ENCODE measurements at places on chromosomes 6 and 20.

DNA sequence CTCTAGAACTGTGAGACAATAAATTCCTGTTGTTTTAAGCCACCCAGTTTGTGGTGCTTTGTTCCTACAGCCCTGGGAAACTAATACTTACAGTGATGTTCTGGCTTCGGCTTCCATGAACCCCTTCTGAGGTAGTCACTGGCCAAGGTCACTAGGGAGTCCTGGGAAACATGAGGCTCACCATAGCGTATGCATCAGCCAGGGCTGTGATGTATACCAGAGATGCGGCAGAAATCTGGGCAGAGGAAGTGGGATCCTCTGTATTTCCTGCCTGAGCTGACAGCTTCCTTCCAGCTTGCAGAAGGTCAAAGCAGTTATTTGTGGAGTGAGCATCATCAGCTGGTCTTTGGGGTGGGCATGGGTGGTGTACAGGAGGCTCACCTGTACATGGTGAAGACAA lies 27.9 kb downstream of the KAT14 start:
- no peak for DNase-seq

DNA sequence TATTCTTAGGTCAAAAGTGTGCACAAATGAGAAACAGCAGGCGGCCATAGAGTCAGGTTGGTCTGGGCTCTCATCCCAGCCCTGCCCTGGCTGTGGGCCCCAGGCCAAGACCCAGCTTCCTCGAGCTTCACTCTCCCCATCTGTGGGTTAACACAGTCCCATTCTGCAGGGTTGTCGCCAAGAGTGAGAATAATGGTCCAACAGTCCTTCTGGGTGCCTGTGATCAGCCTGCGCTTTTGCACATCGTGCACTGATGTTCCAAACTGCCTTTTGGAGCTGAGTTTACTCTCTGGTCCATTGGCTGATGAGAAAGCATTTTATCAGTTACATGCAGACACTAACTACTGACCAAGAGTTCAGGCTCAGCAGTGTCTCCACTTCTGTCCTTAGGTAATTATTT lies 82.6 kb downstream of the INSM1 start:
- DNase-seq, result no peak

- DNase-seq, result no peak
These were observed 16.5 kb upstream of the AAR2 start for GRCh38 chr20:36219671-36220220.

DNA sequence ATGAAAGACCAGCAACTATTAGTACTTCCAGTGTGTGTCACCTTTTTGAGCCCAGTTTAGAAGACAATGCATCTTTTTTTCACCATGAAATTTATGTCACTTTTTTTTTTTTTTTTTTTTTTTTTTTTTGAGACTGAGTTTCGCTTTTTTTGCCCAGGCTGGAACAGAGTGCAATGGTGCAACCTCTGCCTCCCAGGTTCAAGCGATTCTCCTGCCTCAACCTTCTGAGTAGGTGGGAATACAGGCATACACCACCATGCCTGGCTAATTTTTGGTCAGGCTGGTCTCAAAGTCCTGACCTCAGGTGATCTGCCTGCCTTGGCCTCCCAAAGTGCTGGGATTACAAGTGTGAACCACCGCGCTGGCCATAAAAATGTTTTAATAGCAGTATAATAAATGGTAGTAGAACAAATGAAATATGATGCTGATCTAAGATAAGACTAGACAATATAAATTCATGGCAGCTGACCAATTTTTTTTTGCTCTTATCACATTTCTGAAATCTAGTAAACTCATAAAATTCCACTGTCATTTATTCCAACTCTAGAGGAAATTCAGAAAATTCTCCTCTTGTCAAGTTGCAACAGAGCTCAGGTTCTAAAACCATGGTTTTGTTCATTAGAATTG lies 21.3 kb downstream of the NHSL1 start:
- DNase-seq, result no peak

DNA sequence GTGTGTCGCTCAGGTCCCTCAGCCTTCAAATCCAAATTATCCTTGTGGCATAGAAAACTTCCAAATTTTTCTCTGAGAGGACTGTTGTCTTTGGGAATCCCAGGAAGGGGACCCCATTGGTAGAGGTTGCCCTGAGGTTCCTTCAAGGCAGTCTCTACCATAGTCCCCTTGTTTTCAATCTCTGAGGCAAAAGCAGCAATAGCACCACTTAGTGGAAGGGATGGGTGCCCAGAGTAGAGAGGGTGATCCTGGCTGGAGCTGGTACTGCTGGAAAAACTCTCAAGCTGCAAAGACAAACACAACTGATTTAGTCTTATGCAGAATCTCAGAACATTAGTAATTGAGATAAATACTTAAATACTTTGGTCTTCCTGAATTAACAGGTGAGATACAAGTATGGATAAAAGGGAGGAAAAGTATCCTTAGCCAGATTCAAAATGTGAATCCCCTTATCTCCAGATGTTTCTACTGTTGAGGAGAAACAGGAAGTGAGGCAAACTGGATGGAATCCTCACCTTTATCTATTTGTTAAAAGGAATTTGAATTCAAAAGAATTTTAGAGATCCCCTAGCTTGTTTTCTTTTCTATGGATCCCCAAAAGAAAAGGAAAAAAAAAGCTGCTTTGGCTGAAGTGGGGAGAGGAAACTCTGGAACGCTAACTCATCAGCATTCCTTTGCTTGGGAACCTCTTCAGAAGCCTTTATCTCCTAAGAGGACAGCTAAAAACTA lies 13.4 kb downstream of the ZNF318 start:
- DNase-seq, result no peak

- DNase-seq, result no peak
These were observed 42.7 kb downstream of the ANKRD6 start for GRCh38 chr6:89475634-89476033.

- DNase-seq, result no peak
These were observed 33.0 kb upstream of the KIAA1586 start for GRCh38 chr6:57013521-57013926.

DNA sequence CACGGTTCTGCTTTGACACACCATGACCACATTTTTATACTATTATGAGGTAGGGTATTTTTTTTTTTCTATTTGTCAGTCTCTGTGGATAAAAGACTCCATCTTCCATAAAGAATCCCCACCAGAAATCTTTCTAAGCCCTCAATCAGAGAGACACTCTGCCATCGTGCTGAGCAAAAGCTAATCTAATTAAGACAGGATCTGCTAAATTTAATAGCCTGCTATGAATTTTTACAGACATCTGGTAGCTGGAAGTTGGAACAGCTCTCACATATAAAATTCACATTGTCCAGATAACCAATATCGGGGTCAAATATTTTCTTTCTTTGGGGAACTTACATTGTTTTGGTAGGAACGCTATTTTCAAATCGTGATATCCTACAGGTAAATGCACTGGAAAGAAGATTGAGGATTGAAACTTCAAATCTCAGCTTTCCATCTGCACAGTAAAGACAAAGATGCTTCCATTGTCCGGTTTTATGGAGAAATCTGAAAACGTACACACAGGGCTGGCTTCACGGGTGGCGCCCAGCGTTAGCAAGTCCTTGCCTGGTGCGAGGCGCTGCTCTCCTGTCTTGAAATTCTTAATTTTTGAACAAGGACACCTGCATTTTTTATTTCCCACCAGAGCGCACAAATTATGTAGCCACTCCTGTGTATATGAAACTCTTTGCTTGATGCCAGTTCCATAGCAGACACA lies 573.8 kb upstream of the NOX3 start:
- no peak for DNase-seq

GRCh38 chr20:17344790-17345189 lies 118.0 kb downstream of the PCSK2 start:
- no peak for DNase-seq

- DNase-seq, result no peak
These were observed 210.3 kb downstream of the RFPL4B start for GRCh38 chr6:112557435-112557834.

- no peak for DNase-seq
These were observed 27.3 kb downstream of the WRNIP1 start for GRCh38 chr6:2792330-2793110.

- no peak for DNase-seq
These were observed 34.5 kb downstream of the C20orf203 start for GRCh38 chr20:32639284-32639683.

DNA sequence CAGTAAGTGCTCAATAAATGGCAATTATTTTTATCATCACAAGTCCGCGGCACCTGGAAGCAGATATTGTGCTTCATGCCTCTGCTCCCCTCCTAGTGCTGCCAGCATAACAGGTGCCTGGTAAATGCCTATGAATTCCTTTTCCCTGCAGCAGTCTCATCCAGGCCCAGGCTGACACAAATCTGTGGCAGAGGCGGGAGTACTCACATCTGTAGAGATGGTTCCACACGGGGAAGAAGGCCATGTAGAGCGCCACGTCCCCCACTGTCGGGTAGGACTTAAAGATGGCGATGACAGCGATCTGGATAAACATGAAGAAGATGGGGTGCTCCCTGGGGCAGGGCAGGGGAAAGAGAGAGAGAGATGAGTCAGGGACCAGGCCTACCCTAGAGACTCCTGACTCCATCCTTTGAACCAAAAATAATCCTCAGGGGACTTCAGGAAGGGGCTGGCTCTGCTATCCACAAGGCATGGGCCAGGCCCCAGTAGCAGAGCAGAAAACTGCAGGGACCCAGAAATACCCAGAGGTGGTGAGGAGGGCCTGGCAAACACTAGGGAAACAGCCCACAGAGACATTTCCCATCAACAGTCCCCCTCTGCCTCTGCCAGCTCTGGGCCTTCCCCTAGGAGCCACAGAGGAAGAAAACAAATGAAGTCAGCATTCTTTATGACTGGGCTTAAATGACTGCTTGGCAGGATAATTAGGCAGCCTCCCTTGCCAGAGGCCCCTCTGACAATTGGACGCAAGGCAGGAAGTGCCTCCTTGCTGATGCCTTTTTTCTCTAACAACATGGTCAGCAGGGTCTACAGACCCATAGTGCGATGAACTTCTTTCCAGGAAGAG lies 23.0 kb downstream of the MAP1LC3A start:
- DNase-seq, result no peak

DNA sequence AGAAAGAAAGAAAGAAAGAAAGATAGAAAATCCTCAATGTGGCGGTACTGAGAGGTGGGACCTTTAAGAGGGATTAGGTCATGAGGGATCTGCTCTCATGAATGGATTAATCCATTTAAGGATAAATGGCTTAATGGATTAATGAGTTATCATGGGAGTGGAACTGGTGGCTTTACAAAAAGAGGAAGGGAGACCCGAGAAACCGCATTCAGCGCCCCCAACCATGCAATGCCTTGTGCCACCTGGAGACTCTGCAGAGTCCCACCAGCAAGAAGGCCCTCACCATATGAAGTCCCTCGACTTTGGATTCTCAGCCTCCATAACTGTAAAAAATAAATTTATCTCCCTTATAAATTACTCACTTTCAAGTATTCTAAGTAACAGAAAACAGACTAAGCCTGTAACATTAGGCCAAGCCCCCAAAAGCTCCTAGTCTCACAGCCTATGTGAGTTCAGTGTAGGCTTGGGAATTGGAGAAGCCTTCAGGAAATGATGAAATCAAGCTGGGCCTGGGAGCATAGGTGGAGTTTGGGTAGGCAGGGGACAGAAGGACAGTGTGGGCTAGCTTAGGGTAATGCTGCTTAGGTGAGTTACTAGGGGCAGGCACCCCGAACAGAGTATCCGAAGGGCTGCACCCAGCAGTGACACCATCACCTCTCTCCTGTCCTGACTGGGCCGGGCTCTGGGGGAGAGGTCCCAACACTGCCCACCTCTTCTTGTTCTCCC lies 36.2 kb upstream of the RNF24 start:
- DNase-seq, result no peak

DNA sequence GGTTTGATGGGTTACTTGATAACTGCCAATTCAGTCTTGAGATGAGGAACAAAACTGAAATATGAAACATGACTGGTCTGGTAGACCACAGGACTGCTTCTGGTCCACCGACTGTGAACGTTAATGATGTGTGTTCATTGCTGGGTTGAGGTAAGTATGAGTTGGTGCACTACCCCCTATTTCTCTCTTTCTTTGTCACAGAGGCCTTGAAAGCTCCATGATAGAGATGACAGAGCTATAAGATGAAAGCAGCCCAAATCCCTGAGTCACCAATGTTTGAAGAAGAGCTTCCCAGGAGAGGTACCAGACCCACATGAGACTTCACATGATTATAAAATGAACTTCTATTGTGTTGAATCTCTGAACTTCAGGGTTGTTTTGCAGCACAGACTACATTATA lies 555.5 kb downstream of the PTPRT start:
- DNase-seq, result no peak

DNA sequence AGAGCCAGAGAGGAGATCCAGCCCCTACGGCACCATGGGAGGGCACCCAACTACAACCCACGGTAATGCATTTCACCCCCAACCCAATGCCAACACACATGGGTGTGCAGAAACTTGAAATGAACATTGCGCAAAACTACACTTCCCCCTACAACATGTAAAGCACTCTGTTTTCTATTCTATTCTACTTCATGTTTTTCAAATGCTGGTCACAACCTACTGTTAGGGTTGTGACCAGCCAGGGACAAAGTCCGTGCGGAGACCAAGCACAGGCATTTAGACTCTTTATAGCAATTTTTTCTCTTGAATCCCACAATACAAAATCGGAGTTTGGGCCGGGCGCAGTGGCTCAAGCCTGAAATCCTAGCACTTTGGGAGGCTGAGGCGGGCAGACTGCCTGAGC lies 90.6 kb downstream of the MRPL14 start:
- DNase-seq, result no peak

- no peak for DNase-seq
These were observed 108.6 kb downstream of the MAP3K7 start for GRCh38 chr6:90478278-90478677.

DNA sequence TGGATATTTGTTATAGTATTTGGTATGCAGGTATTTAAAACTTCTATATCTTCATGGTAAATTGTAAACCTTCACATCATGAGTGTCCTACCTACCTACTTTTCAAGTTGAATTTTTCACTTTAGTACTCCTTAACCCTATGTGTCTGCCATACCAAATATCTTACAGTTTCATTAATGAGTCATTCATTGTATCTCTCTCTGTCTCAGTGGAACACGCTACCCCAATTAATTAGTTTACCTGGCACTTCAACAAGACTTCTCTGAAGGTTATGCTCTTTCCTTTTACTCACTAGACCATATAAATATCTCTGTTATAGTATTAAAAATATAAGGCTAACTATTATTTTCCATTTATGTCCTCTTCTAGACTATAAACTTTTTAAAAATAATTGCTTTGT lies 123.9 kb upstream of the GJE1 start:
- no peak for DNase-seq

DNA sequence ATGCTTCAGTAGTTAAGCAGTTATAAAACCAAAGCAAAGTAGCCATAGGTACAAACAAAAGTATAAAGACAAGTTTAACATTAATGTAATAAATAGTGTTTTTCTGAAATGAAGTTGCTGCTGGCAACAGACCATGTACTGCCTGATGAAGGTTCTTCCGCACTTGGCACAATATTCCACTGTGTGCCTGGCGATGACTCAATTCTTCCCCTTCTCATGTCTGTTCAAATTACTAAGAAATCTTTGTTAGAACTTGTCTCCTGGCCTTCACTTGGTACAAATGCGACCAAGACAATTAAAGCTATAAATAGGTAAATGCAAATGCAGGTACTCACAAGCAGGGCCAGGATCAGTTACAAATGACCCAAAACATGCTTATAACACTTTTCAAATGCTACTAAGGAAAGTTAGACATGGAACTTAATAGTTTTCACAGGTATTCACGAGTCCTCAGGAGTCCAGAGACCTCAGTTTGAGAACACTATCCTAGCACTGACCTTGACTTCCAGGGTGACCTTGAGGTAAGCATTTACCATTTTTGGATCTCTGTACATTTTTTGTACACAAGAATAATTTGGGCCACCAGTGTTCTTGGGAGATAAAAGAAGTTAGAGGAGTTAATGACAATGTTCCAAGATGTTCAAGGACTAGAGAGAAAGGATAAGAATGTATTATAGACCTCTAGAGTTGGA lies 8.1 kb upstream of the DDR1 start:
- DNase-seq, result no peak

GRCh38 chr20:44733341-44734069 lies 12.2 kb upstream of the KCNK15 start:
- DNase-seq, result no peak
